ENCODE measurements at places on chromosomes 2 and 18. TPM values are rescaled to one million over a fixed set of nuclear protein-coding genes. Genes with fewer than 3 reads are reported as not detected.

- no peak for DNase-seq
Measured at GRCh38 chr2:190493095-190493494, 41.4 kb downstream of the NEMP2 start.

GRCh38 chr2:241161646-241162281 lies 11.5 kb downstream of the PPP1R7 start:
- no peak for DNase-seq

DNA sequence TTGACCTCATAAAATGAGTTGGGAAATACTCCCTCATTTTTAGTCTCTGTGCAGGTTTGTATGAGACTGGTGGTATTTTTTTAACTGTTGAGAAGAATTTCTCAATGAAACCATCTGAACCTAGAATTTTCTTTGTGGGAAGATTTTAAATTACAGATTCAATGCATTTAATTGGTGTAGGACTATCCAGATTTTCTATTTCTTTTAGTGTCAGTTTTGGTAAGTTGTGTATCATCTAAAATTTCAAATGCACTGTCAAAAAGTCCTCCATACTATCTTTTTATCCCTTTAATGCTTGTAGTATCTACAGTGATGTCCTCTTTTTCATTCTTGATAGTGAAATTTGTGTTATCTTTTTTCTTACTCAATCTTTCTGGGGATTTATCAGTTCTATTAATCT lies 1.8 kb upstream of the BOK start:
- no peak for DNase-seq

The IL1RL1 gene
- total RNA-seq, result not detected

The GMCL1 gene
- 30.0 TPM for total RNA-seq

Data from activated naive CD8-positive, alpha-beta T cell treated with anti-CD3 and anti-CD28 coated beads, Interleukin-2, amount 10 ng/mL, durations not matched to agents 7 days and 5 days (primary cell).